ENCODE measurements at places on chromosomes 1 and 21. TPM values are rescaled to one million over a fixed set of nuclear protein-coding genes. Genes with fewer than 3 reads are reported as not detected.

- DNase-seq = no peak
Measured at GRCh38 chr1:235902677-235903542, 36.2 kb upstream of the LYST start.

The UTP25 gene
- 8.0 TPM for total RNA-seq

- DNase-seq = no peak
Measured at GRCh38 chr1:28845786-28846543, 34.0 kb downstream of the OPRD1 start.

DNA sequence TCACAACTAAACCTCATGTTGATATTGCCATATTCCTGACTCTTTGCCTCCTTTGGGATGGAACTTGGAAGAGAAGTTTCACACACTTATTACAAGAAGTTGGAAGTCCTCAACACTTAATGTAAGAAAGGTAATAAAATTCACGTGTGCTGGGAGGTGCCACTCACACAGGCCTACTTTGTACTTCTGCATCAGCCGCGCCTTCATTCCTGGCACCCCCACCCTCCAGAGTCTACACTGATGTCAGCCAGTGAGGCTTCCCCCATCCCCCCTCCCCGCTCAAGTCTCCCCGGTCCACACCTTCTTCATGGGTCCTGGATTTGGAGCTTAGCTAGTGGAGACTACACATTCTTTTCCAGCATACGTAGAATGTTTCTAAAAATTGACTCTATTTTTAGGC, 24.8 kb upstream of the SLC45A1 start:
- DNase-seq = no peak

- no peak for DNase-seq
Measured at GRCh38 chr1:24714859-24715520, 30.3 kb upstream of the CLIC4 start.

The CELA2B gene
- not detected for total RNA-seq

DNA sequence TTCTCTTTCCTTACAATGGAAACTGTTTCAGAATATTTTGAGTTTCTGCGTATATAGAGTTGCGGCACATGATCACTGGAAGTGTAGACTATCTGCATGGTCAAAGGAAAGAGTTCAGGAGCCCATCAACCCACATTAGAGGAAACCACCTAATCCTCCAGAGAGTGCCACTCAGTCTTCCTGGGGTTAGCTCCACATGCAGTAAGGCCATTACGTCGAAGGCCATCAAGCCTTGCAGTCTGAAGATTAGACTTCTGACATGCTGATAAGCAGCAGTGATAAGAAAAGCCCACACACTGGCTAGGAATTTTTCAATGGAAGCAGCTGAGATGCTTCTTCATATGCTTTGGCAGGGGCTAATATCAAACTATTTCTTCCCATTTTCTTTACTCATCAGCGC, 7.6 kb downstream of the ZNF669 start:
- no peak for DNase-seq

GRCh38 chr1:101026430-101026788, 825 bp upstream of the DPH5 start:
- DNase-seq = no peak

DNA sequence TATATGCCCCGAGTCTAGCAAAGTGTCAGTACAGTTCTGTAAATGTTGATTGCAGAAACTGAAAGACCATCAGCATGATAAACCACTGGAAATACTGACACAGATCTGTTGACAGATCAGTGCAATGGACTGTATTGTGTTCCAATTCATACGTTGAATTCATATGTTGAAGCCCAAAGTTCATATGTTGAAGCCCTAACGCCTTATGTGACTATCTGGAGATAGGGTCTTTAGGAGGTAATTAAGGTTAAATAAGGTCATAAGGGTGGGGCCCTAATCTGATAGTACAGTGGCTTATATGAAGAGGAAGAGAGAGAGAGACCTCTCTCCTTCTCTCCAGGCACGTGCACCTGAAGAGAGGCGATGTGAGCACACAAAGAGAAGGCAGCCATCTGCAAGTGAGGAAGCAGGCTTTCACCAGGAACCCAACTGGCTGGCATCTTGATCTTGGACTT, 144.7 kb downstream of the MRPL39 start:
- DNase-seq = no peak

- DNase-seq = no peak
Measured at GRCh38 chr1:60149251-60149650, 75.7 kb upstream of the C1orf87 start.

DNA sequence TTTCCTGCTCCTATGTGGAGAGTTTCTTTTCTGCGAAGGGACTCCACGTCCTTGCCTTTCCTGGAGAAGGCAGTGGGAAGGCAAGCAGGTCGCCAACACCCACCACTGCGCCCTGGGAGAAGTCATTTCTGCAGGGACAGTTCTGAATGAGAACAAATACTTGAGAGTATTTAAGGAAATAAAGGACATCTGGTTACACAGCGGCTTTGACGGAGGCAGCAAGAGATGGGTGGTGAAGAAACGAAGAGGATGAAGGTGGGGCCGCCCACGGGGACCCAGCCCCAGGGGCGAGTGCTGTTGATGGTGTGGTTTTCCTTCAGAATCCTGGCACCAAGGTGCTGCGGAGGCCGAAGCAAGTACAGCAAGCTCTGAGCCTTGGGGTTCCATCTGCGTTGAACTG, 75.5 kb downstream of the PSMG1 start:
- DNase-seq = no peak

- peak; percentile 74 for DNase-seq
Measured at GRCh38 chr1:220888417-220888986, 9.3 kb downstream of the HLX start.

The C1orf146 gene
- not detected for total RNA-seq

DNA sequence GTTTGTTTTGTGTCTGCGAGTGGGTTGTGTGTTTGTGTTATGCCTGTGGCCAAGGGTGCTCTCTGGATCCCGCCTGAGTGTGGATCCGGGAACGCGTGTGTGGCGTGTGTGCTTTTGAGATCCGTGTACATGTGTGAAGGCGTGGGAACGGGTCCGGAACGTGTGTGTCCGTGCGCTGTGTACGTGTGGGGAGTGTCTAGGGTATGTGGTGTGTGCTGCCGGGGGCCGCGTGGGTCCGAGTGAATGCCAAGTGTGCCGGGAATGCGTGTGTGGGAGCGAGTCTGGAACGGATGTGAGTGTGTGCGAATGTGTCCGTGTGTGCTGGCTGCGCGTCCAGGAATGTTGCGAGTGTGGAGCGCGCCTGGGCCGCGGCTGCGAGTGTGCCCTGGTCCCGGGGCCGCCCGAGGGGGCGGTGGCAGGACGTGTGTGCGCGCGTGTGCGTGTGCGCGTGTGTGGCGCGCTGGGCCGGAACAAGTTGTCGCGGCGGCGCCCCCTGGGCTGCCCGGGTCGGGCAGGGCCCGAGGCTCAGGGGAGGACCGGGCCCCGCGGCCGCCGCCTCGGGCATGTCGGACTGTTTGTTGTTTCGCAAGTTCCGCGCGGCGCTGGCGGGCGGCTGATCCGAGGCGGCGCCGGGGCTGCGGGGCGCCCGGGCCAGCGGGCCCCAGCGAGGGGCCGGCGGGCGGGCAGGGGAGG, 953 bp downstream of the PTPRU start:
- DNase-seq = no peak

- no peak for DNase-seq
Measured at GRCh38 chr1:66400660-66401059, 133.3 kb upstream of the SGIP1 start.

DNA sequence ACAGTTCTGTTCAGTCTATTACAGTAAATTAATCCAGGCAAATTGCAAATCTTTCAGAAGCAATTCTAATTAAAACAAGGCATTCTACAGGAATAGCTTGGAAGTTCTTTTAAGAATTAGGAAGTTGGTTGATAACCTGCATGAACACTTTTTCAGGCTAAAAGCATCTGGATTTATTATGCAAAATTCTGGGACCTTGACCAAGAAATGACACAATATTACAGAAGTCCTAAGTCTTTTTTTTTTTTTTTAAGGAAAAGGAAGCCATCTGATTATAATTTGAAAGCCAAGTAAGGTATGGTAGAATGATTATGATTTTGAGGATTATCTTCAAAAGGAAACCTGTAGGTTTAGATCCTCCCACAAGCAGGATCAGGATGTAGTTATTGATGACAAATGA, 74.7 kb upstream of the KCNK2 start:
- DNase-seq = no peak

The EVI5 gene
- total RNA-seq = 55.2 TPM

The RIPK4 gene
- 0.91 TPM for total RNA-seq

- no peak for DNase-seq
Measured at GRCh38 chr1:19443326-19443725, 42.0 kb downstream of the CAPZB start.

DNA sequence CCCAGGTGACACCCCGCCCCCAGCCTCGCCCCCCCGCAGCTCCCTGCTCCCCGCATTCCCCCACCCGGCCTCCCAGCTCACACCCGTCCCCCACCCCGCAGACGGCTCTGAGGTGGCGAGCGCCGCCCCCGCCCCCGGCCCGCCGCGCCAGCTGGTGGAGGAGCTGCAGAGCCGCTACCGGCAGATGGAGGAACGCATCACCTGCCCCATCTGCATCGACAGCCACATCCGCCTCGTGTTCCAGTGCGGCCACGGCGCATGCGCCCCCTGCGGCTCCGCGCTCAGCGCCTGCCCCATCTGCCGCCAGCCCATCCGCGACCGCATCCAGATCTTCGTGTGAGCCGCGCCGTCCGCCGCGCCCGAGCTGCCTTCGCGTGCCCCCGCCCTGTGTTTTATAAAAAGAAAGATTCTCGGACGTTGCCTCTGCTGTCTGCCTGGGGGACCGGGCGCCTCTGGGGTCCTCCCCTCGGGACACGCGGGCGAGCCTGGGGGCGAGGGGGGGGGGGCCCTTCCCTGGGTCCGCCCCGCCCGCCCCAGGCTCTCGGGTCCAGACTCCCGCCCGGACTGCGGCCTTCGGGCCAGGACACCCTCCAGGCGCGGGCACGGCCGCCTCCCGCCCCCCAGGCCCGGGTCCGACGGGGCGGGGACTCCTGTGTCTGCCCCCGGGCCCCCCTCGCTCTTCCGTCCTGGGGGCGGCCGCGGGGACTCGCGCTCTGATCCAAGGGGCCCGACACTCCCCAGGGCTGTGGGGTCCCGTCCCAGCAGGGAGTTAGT, 1.6 kb upstream of the MMP23B start:
- peak; percentile 93 for DNase-seq

GRCh38 chr21:24204641-24205040, 1402.6 kb downstream of the MRPL39 start:
- no peak for DNase-seq

GRCh38 chr21:26769613-26770188, 75.5 kb downstream of the ADAMTS1 start:
- DNase-seq = no peak

Measured in esophagus muscularis mucosa (tissue), 4 donors.